ENCODE measurements at places on chromosomes 5 and 9. TPM values are rescaled to one million over a fixed set of nuclear protein-coding genes. Genes with fewer than 3 reads are reported as not detected.
A peak's percentile ranks its signal among the peaks of the same experiment; 100 is the strongest.

The RHOBTB3 gene
- 37.6 TPM for total RNA-seq

The MARCOL gene
- total RNA-seq = not detected

The SNCB gene
- total RNA-seq = not detected

The RC3H2 gene
- total RNA-seq = 63.0 TPM

The CRHBP gene
- total RNA-seq = 0.51 TPM

The PCSK5 gene
- 4.8 TPM for total RNA-seq

The TMEM215 gene
- total RNA-seq = not detected

The SLC9A3 gene
- 0.82 TPM for total RNA-seq

The RGS7BP gene
- total RNA-seq = 2.0 TPM

The RFESD gene
- 2.0 TPM for total RNA-seq

DNA sequence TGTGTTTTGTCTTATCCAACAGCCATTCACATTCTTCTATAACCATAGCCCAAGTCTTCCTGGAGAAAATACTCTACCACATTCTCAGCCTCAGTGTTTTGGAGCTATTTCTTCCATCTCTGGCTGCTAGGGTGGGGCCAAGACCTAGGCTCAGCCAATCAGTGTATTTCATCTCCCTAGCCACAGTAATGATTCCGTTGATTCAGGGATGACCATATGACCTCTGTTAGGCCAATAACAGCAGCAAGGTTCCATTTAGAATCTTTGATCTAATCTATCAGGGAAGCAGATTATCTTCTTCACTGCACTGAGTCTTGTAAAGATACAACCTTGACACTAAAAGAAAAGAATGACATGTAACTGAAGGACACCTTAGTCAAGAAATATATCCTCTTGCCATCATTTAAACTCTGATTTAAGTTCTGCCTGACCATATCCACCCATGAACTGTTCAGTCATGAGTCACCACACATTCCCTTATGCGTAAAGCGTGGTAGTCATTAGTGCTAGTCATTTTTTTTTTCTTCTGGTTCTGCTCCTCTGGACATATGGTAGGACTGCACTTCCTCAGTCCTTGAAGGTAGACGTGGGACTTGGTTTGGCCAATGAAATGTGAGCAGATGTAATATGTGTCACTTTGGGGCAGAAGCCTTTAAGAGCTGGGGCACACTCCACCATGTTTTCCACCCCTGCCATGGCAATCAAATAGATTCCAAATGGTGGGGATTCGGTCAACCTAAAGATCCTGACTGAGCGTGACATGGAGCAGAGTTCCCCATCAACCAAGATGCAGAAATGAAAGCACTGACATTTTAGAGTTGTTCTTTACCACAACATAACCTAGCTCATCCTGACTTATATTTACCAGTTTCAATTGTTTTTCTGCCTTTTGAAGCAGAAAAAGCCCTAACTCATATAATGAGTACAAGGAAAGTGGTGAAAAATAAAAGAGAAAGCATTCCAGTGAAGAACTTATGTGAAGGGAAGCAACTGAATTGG is 12.7 kb upstream of the PRELID2 start:
- DNase-seq = no peak

- DNase-seq = no peak
Observed at GRCh38 chr5:157485340-157485739, 25.3 kb downstream of the NIPAL4 start.

DNA sequence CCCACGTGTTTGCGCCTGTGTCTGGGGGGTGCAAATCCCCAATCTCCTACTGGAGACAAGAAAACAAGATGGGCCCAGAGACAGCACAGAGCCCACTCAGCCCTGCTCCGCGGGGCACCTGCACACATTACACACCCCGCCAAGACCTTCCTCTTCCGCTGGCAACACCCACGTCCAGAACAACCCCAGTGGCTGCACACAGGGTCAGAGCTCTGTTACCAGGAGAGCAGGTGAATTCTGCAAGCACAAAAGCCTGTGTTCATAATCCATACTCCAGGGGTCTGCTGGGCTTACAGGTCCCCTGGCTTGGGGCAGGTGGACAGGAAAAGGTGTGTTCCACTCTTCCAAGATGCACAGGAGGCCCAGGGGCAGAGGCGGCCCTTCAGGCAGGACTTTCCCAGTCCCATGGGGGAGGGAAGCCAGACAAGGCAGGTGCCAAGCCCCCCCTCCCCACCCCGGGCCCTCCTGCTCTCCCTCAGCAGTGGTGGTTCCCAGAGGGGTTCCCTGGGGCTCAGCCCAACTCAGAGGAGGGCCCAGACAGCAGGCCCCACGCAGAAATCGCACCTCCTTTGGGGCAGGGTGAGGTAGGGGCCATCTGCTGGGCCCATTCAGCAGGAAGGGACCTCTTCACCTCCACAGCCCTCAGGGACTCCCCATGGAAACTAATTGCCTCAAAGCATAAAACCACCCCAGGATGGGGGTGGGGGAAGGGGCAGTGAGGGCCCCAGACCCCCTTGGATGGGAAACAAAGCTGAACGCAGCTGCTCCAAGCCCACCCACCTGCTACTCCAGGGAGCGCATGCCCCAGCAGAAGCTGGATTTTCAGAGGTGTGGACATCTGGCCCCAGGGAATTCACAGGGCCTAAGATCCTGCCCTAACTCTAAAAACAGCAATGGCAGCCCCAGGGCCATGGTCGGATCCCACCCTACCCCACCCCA is 105.3 kb downstream of the VAV2 start:
- no peak for DNase-seq

DNA sequence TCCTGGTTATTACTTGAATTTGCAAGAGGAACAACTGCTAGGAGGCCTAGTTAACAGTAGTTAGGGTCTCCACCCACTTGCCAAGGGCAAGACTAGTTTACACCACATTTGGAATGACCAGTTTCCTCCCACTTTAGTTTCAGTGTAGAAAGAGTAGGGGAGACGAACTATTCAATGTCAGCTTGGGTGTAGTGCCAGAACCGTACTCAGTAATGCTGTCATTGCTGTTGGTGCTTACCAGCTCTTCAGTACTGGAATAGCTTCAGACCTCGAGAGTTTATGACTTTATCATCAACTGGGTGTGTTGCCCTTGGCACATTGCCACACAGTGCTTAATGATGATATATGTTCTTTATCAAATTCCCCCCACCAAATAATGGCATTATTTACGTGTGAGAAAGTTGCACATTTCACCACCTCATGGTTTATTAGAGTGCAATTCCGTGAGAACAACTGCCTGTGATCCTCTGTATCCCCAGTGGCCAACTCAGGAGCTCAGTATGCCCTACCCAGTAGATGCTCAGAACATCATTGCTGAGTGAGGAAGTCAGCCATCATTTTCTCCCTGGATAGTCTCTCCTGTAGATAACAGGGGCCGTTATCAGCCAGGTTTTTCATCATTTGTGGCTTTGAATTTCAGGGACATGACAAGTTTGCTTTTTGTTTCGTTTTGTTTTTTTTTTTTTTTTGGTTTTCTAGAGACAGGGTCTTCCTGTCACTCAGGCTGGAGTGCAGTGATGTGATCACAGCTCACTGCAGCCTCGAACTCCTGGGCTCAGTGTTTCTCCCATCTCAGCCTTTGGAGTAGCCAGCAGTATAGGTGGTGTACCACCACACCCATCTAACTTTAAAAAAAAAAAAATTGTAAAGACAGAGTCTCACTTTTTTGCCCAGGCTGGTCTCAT is 67.3 kb downstream of the DOCK8 start:
- no peak for DNase-seq

- DNase-seq = peak; percentile 18
Observed at GRCh38 chr9:130995086-130996011, 13.6 kb upstream of the LAMC3 start.

- DNase-seq = no peak
Observed at GRCh38 chr9:16120727-16121126, 567.9 kb downstream of the CCDC171 start.

- DNase-seq = no peak
Observed at GRCh38 chr5:89055695-89056085, 172.7 kb upstream of the MEF2C start.

DNA sequence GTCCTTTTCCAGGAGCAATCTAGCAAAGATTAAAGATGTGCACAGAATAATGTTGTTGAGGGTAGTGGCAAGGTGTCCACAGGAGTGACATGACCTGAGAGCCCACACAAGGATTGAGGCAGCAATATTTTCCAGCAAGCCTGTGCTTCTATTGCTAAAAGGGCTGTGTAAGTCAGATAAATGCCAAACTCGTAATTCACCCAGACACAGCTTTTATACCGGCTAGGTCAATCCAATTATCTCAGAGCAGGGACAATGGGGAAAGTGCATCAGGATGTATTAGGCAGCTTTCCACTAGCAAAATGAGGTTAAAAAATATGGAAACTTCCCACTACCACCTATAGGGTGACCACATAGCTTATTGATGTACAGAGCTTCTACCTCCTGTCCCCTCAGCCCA is 34.8 kb upstream of the RAB3C start:
- DNase-seq = no peak

- peak; percentile 83 for DNase-seq
Observed at GRCh38 chr9:122332083-122332482, 38.7 kb upstream of the PTGS1 start.

DNA sequence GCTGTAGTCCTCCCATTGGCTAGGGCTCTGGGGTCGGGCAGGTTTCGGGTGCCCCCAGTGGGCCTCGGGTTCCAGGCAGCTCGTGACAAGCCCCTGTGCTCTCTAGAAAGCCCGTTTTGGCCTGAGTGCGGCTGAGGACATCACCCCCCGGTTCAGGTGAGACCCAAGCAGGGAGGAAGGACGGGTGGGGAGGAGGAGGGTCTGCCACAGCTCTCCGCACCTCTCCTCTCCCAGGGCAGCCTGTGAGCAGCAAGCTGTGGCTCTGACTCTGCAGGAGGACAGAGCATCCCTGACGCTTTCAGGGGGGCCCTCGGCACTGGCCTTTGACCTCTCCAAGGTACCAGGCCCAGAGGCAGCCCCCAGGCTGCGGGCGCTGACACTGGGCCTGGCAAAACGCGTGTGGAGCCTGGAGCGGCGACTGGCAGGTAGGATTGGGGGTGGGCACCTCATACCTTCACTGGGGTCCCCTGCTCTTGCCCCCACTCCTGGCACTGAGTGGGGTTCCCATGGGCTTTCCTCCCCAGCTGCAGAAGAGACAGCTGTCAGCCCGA is 672 bp downstream of the PAXX start:
- DNase-seq = no peak

DNA sequence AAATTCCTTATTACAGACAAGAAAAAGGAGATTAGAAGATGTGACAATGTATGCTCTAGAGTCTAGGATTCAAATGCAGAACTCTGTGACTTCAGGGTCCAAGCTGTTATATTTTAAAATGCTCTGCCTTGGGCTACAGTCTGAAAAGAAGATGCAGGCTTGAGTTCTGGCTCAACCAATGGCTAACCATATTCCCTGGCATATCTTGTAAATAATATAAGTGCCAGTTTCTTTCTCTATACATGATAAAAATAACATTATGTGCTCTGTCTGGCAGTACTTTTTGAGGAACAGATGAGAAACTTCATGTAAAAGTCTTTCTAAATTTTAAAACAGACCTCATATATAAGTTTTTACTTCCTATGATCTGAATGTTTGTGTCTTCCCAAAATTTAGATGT is 926.5 kb upstream of the CDH6 start:
- no peak for DNase-seq

DNA sequence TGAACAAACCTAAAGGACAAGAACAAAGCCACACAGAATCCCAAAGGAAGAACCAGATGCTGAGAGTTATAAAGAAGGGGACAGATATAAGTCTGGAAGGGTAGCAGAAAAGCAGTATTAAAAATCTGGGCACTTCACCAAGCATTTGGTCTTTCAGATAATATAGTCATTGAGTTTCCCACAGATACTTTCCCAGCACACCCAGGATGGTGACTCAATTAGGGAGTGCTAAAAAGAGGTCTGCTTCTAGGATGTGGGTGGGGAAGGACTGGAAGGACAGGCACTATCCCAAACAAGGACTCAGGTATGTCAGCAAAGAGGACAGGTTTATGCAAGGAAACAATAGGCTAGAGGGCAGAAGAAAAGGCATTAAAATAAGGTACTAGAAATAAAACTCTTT is 59.3 kb downstream of the DIAPH1 start:
- peak; percentile 4 for DNase-seq

DNA sequence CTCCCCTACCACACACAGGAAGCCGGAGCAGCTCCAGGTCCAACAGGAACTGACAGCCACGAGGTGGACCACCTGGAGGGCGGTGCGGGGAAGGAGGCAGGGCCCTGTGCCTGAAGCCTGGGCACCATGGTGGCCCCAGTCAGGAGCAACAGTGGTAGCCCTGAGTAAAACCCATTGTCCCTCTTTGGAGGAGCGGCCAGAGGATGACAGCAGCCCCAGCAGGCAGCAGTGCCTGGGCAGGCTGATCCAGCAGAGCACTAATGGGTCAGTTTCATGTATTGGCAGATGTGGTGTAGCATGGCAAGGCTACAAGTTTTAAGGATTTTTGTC is 47.7 kb upstream of the GARNL3 start:
- DNase-seq = no peak

DNA sequence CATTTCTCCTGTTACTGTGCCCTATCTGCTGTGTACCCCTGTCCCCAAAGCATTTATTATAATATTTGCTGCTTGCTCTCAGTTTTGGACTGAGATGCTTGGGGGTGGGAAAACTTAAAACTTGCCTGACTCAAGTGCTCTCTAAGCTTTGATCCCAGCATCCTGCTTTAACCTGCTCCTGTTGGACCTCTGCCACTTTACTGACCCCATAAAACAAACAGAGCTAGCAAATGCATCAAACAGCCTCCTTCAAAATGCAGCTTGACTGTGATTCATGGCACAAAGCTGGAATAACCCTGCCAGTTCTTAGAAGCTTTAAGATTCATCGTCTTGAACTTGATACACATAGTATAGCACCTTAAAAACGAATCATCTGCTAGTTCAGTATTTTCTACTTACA is 212.5 kb downstream of the DEPDC1B start:
- DNase-seq = no peak

DNA sequence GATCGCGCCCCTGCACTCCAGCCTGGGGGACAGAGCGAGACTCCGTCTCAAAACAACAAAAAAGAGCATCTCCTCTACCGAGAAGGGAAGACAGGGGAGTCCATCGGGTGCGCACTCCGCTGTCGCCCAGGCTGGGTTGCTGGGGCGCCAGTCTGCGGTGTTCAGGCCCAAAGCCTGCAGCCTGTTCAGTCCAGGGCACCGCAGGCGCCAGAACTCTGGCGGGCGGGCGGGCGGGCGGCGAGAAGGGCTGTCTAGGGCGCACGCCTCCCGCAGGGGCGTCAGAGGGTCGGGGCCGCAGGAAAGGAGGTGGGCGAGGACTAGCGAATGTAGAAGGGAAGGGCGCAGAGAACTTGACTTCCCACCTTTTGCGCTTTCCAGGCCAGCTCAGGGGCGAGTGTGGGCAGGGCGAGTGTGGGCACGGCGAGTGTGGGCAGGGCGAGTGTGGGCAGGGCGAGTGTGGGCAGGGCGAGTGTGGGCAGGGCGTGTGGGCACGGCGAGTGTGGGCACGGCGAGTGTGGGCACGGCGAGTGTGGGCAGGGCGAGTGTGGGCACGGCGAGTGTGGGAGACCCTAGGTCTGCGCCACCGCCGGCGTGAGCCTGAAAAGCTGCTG is 10.5 kb downstream of the PROP1 start:
- no peak for DNase-seq

- DNase-seq = peak; percentile 56
Observed at GRCh38 chr9:123544007-123544827, 188.2 kb downstream of the CRB2 start.

Data from endothelial cell of umbilical vein (primary cell).